Fibroblast of the conjunctiva (primary cell): ENCODE measurements at places on chromosomes 3 and 15.

GRCh38 chr3:32303399-32303747, 64.9 kb downstream of the CMTM8 start:
- DNase-seq: no peak

DNA sequence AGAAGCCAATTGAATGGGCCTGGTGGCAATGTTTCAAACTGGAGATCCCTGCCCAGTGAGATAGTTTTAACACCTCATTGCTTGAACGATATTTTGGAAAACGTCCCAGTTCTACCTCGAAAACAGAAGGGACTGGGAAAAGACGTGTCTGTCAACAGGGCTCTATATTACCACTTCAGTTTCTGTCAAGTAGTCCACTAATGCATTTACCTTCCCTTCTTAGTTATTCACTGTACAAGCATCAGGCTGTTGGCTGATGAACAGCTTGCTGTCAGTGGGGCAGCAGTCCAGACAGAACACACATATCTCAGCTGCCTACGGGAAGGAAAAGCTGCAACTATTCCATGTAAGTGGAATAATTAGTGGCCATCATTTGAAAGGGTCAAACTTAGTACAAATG, 794.7 kb upstream of the GBE1 start:
- no peak for DNase-seq

GRCh38 chr3:53754325-53754724, 91.9 kb downstream of the CHDH start:
- DNase-seq: no peak

DNA sequence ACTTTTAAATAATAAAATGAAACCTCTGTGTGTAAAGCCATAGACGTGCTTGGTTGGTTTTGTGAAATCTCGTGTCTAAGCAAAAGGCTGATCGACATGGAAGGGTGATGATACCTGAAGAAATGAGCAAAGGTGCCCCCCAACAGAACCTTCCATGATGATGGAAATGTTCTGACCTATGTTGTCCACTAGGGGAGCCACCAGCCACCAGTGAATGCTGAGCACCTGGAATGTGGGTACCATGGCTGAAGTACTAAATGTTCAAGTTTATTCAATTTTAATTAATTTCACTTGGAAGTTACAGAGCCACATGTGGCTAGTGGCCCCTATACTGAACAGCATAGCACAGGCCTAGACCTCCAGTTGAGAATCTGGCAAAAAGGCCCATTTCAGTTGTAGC, 158.8 kb downstream of the POLR2M start:
- no peak for DNase-seq

GRCh38 chr3:189737619-189738018, 106.4 kb downstream of the TP63 start:
- no peak for DNase-seq

DNA sequence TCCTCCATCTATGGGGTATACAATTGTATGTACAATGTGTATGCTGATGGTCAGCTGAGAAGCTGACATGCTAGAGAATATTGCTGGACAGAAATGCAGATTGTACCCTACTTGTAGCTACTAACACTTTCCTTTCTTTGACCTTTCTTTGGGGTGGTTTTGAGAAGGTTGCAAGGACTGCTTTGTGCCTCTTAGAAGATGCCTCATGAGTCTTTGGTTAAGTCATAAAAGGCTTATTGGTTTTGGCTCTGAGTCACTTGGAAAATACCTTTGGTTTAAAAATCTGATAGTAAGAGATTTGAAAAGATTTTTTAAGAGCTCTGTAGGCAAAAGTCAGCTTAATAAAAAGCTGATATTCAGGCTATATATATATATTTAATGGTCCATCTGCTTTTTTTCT, 71.5 kb downstream of the ZMAT3 start:
- no peak for DNase-seq

- DNase-seq: no peak
Observed at GRCh38 chr3:21642433-21642832, 108.6 kb downstream of the ZNF385D start.

DNA sequence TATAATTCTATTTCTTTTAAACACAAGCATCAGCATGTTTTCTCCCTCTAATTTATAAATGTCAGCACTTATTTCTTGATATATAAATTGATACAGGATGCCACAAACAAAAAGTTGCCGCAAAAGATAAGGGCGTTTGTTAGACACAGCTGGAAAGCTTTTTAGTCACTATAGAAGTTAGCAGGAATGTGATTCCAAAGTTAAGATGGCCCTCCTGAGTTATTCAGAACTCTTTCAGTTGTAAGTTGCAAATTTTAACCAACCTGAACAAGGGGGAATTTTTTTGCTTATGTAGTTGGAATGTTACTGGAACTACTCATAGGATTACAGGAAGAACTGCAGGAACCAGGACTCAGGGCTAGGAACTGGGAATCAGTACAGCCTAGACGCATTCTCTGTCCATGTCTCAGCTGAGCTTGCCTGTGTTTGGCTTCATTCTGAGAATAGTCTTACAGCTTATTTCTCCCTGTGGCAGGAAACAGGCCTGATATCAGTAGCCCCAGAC, 166.3 kb downstream of the VGLL4 start:
- no peak for DNase-seq

DNA sequence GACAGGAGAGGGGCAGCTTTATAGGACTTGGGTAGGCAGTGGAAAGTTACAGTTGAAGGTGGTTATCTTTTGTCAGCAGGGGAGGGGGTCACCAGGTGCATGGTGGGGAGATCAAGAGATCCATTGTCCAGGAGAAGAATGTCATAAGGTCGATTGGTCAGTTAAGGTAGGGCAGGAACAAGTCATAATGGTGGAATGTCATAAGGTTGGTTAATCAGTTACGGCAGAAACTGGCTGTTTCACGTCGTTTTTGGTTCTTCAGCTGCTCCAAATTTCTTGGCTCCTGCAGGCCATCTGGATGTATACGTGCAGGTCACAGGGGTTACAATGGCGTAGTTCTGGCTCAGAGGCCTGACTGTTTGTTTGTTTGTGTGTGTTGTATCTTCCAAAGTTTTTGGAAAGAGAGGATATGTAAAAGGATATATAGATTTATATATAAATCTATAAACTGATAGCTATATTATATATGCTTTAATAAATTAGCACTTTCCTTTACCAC, 565.1 kb downstream of the ZNF385D start:
- DNase-seq: no peak

GRCh38 chr3:183210862-183211341, 42.2 kb upstream of the B3GNT5 start:
- no peak for DNase-seq

GRCh38 chr15:49723981-49724380, 103.1 kb downstream of the DTWD1 start:
- no peak for DNase-seq

DNA sequence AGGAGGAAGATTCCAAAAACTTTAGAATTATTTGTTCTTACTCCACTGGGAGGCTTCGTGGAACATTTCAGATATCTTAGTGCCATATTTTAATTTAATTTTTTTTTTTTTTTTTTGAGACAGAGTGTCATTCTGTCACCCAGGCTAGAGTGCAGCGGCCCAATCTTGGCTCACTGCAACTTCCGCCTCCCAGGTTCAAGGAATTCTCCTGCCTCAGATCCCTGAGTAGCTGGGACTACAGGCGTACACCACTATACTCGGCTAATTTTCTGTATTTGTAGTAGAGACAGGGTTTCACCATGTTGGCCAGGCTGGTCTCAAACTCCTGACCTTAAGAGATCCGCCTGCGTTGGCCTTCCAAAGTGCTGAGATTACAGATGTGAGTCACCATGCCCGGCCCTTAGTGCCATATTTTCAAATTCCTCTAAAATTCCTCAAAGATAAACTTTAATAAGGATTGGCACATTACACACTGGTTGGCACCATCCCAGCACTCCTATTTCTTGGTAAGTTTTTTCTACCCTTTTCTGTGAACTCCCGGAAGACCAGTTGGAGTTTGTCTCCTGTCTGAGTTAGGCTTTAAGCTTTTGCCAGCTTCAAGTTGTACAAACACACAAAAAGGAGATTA, 693.7 kb downstream of the MCTP2 start:
- DNase-seq: no peak

DNA sequence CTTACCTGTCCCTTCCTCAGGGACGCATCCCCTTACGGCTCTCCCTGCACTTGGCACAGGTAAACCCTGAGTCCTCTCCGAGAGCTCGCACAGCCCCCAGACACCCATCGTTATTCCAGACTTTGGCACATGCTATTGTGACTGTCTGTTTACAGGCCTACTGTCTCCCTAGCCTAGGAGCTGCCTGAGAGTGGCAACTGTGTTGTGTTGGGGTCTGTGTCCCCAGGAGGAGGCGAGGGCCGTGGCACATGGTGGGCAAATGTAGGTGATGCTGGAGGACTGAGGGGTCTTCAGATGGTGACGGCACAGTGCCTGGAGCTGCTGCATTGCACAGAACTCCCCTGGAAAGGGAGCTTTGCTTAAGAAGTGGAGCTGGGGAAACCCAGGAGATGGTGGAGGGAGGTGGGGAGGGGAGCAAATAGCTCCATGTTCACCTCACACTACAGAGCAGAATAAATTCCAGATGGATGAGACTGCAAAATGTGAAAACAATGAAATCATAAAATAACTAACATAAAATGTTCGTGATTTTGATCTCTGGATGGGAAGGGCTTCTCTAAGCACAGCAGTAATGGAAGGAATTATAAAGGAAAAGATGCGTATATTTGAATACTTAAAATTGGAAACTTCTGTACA, 96.5 kb downstream of the SMAD6 start:
- peak; percentile 34 for DNase-seq

GRCh38 chr3:38455639-38456430, 2.1 kb downstream of the ACVR2B start:
- DNase-seq: no peak

- DNase-seq: no peak
Observed at GRCh38 chr3:192726385-192726784, 956 bp downstream of the FGF12 start.

GRCh38 chr15:63776443-63776842, 57.3 kb downstream of the HERC1 start:
- DNase-seq: no peak

GRCh38 chr15:40511472-40512133, 40.8 kb downstream of the CHST14 start:
- DNase-seq: peak; percentile 17

DNA sequence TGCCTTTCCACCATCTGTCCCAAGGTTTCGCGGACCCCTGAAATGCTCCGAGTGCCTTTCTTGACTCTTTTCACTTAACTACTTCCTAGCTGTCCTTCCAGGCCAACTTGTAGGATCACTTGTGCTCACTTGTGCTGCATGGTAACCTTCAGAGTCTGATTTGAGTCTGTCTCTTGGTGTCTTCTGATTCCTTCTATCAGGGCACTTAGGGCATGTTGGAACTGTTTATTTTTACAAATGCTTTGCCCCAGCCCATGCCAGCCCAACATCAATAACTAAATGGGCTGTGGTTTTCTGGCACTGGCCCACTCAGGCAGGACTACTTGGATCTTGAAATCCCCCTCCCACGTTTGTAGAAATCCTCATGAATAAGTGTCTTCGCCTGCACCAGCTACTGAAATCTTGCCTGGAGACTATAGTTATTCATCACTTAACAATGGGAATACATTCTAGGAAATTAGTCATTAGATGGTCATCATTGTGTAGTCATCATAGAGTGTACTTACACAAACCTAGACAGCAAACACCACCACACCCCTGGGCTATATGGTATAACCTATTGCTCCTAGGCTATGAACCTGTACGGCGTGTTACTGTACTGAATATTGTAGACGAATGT, 123.1 kb upstream of the STRIT1 start:
- DNase-seq: peak; percentile 8

DNA sequence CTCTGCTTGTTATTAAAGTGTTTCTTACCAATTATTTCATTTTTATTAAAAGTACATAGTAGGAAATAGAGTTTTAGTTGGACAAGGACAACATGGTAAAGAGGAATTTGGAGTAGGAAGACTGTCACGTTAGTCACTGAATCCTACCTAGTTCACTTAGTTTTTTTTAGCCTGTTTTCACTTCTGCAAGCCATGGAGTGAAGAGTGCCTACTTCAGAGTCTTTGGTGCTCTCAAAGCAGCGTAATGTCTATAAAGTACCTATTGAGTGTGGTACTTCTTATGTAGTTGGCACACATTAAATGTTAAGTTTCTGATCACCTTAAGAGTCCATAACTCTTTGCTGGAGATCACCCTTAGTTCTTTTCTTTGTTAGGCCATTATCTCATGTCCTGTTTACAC, 78.7 kb downstream of the LPP start:
- no peak for DNase-seq

- DNase-seq: no peak
Observed at GRCh38 chr3:136682740-136683312, 69.4 kb downstream of the STAG1 start.

GRCh38 chr3:135125171-135125801, 330.2 kb downstream of the EPHB1 start:
- DNase-seq: no peak

DNA sequence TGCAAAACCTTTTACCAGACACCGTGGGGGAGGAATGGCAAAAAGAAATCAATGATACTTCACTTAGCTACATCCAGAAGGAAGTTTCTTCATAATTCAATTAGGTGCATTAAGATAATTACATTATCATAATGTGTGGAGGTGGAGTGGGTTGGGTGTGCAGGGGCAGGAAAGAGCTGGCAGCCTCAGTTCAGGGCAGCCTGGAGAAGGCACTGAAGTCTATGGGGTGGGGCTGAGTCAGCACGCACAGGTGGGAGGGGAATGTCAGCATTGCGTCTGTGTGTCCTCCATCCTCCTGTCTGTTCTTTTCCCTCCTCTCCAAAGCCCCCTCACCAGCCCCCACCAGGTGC, 278.8 kb downstream of the GABRG3 start:
- no peak for DNase-seq

DNA sequence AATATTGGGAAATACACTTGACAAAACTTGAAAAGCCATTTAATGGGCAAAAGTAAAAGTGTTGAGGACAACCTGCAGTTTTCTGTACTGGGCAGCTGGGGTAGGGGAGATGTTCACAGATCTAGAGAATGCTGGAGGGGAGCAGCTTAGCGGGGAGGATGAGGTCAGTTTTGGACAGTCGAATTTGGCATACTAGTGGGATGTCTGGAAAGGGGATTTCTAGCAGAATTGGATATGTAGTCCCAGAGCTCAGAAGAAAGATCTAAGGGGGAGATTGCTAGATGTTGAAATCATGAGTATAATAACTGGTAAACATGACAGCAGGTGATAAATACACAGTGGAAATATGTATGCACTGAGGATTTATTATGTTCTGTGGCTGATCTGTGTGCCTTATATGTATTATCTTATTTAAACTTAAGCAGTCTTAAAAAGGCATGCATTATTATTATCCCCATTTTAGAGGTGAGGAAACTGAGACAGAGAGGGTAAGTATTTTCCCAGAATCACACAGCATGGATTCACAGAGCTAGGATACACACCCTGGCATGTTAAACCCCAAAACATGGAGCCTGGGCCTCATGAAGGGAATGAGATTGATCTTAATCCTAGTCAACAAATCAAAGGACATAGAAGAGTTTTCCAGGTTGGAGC, 42.7 kb downstream of the TLNRD1 start:
- DNase-seq: no peak

- DNase-seq: peak; percentile 77
Observed at GRCh38 chr15:69414701-69415167, 585 bp downstream of the KIF23 start.
